ENCODE measurements at places on chromosomes 13 and 19.

DNA sequence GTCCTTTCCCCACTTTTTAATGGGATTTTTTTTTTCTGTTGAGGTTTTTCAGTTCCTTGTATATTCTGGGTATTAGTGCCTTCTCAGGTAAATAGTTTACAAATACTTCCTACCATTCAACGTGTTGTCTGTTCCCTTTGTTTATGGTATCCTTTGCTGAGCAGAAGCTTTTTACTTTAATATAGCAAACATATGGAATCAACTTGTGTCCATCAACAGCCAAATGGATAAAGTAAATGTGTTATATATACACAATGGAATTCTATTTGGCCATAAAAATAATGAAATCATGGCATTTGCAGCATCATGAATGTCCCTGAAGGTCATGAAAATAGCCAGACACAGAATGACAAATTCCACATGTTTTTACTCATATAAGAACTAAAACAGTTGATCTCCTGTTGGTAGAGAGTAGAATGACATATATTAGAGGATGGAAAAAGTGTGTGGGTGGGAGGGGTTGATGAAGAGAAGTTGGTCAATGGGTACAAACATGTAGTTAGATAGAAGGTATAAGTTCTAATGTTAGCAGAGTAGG, 500.8 kb downstream of the SLITRK6 start:
- no peak for DNase-seq

GRCh38 chr13:113150550-113151365, 7.7 kb upstream of the PROZ start:
- no peak for DNase-seq

DNA sequence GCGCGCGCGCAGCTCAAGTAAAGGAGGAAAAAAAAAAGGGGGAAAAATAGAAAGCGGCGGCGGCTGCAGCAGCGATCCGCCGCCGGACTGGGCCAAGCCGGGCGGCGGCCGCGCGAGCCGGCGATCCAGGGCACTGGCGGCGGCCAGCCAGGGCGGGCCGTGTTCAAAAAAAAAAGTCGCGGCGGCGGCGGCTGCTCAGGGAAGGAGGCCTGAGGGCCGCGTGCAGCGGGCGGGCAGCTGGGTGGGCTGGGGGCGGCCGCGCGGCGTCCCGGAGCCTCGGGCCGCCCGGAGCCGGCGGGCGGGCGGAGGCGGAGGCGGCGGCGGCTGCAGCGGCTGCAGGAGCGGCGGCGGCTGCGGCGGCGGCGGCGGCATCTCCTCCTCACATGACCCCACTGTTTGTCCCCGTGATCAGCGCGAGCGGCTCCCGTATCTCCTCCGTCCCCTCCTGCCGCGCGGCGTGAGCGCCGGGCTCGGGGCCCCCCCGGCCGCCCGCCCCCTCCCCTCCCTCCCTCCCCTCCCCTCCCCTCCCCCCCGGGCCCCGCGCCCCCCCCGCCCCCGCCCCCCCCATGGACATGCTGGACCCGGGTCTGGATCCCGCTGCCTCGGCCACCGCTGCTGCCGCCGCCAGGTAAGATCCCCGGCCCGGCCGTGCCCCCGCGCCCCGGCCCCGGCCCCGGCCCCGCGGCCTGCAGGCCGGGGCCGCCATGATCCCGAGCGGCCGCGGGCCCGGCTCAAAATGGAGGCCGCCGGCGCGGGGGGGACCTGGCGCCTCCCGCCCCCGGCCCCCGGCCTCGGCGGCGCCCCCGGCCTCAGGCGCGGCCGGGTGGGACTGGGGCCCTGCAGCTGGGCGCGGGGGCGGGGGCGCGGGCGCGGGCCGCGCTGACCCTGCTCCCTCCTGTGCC, at the start of gene USF2:
Gene USF2 (plus strand): TSS at position 427 of the 902 bp plus-strand sequence. CDS start 140 bp downstream, at position 567.
- DNase-seq, result no peak

GRCh38 chr19:33114312-33114711, 17.6 kb upstream of the WDR88 start:
- DNase-seq, result no peak

DNA sequence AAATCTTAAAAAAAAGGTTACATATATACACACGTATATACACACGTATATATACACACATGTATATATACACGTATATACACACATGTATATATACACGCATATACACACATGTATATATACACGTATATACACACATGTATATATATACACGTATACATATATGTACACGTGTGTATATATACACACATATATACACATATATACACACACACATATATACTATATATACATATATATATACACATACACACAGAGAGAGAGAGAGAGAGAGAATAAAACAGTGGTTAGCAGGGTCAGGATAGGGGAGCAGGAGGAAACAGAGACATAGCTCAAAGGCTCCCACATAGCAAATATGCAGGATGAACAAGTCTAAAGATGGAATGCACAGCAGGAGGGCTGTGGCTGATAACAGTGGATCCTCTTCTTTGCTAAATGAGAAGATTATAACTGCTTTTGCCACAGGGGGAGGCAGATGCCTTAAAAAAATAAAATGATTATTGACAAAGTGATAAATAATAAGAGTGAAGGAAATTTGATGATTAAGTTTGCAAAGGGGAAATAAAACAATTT, 714.5 kb downstream of the UQCRFS1 start:
- DNase-seq, result no peak

DNA sequence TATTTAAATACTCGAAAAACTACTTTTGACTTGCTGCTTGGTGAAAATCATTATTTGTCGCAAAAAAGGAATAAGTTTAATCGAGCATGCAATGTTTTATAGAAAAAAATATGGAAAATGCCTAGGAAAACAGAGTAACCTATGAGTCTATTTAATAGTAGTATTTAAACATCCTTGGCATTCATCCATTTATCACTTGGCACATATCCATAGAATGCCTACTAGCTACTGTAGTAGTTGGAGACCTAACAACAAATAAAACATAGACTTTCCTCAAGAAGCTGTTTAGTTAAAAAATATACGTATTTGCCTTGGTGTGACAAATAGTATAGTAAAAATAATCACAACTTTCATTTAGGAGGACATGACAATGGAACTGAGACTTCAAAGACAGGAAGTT, 302.1 kb downstream of the DIAPH3 start:
- no peak for DNase-seq

- no peak for DNase-seq
These were observed 254.2 kb downstream of the GPC5 start for GRCh38 chr13:91652404-91653301.

DNA sequence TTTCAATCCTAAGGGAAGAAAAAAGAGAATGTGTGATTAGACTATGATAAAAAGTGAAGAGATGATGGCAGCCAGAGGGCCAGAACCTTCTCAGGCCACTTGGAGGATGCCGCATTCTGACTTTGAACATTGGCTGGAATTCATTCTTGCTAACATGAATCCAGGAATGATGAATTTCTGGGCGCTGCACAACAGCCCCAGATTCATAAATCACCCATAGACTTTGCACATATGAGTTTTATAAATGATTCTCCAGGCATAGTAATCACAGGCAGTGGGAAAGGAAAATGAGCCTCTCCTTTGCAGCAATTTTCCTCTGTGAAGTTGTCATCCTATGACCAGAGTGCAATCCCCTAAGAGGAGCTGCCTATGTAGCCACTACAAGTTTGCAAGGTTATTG, 555.4 kb downstream of the KCTD12 start:
- no peak for DNase-seq

DNA sequence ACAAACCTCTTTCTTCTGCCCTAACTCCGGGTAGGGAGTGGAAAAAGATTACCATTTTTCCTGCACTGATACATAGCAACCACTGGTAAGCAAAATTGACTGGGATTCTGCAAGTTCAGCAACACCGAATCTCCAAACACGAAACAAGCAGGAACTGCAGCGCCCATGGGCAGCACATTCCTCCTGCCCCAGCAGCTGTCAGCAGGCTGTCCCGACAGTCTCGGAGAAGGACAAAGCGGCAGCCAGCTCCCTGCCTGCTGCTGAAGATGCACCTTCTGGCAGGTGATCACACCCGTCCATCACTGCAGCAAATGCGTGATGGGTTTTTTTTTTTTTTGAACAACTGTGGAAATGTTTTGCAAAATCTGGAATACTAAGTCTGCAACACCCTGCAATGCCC, 6.7 kb downstream of the TMTC4 start:
- DNase-seq, result no peak

DNA sequence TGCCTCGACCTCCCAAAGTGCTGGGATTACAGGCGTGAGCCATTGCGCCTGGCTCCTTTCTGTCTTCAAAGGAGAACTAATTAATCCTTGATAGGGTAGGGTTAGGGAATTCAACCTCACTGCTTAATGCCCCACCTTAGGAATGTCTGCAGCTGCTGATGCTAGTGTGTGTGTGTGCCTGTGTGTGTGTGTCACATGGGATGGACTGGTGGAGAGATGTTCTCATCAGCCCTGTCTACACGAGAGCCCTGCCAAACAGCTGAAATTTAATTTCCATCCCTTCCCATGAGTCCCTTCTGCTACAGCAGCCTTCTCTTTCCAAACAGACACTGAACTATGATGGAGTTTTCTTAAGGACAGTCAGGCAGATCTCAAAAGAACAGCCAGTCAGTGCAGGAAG, 46.5 kb upstream of the CLDN10 start:
- no peak for DNase-seq

DNA sequence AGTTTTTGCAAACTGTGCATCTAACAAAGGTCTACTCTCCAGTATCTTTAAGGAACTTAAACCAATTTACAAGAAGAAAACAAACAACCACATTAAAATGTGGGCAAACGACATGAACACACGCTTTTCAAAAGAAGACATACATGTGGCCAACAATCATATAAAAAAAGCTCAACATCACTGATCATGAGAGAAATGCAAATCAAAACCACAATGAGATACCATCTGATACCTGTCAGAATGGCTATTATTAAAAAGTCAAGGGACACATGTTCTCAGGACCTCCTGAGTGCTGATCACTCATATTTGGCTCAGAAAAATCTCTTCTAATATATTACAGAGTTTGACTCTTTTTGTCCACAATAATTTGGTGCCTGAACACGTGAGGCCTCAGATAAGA, 14.2 kb upstream of the LILRB1 start:
- no peak for DNase-seq

DNA sequence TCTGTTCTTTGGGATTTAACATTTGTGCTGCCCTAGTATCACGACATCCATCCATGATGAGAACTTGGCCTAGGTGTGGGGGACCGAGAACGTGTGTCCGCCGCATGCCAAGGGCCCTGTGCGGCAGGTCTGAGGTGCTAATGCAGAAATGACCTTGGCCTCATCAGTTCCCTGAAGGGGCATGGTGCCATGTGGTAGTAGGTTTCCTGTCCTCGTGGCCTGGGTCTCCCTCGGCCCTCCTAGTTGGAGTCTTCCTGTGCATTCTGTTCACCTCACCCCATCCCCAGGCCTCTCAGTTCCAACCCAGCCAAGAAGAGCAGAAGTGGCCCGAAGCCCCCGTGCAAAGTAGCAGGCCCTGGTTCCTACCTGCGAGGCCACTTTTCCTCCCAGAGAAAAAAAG, 59.8 kb downstream of the GGACT start:
- DNase-seq, result no peak

DNA sequence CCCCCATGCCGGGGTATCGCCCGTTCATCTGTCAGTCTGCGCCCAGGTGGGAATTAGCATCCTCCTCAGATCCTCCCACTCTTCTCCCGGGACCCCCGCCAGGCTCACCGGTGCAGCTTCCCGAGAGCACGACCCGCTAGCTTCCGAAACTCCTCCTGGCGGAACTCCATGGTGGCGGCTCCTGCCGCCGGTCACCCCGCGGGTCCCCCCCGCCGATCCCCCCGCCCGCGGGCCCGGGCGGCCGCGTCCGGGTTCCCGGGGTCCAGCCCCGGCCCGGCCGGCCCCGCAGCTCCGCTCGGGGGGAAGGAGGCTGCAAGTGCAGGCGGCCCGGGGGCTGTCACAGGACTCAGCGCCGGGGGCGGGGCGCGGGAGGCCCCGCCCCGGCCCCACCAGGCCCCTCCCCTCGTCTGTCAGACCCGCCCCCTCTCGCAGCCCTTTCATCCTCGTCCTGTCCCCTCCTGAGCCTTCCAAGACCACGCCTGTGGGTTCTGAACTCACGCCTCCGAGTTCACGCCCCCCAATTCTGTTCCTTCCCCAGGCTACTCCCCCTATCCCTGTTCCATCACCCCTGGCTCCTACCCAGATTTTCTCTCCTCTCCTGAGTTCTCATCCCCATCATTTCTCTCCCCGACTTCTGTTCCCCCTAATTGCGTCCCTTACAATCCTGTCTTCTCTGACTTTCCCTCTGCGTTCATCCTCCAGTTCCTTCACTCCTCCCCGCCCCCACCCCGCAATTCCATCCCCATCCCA, at the start of gene SLC17A7:
Gene SLC17A7 (minus strand): TSS at position 318 of the 750 bp plus-strand sequence. CDS start 148 bp downstream, at position 170.
- DNase-seq, result no peak

- DNase-seq, result no peak
These were observed 18.4 kb downstream of the EPN1 start for GRCh38 chr19:55693336-55693974.

- DNase-seq, result no peak
These were observed 4.3 kb upstream of the POSTN start for GRCh38 chr13:37602733-37603381.

- no peak for DNase-seq
These were observed 354.0 kb downstream of the UQCRFS1 start for GRCh38 chr19:28858933-28859332.

- DNase-seq, result no peak
These were observed 1075.8 kb downstream of the PCDH9 start for GRCh38 chr13:66154354-66154753.

DNA sequence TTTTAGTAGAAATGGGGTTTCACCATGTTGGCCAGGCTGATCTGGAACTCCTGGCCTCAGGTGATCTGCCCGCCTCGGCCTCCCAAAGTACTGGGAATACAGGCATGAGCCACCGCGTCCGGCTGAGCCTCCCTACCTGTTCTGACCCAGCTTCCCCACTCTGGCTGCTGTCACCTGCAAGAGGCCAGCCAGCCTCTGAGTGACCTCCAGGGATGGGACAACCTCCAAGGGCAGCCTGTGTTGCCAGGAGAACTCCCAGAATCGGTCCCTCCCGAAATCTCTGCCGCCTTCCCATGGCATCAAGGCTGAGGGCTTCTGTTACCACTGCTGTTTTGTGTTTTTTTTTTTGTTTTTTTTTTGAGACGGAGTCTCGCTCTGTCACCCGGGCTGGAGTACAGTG, 11.3 kb downstream of the CERS4 start:
- DNase-seq, result no peak
